RPMI7951 (cell line): ENCODE measurements at places on chromosomes 3 and 15.
A peak's percentile ranks its signal among the peaks of the same experiment; 100 is the strongest.

GRCh38 chr3:50100956-50101845 lies 12.5 kb downstream of the RBM5 start:
- DNase-seq, result no peak

- no peak for DNase-seq
These were observed 21.2 kb upstream of the MTMR14 start for GRCh38 chr3:9627901-9628633.

DNA sequence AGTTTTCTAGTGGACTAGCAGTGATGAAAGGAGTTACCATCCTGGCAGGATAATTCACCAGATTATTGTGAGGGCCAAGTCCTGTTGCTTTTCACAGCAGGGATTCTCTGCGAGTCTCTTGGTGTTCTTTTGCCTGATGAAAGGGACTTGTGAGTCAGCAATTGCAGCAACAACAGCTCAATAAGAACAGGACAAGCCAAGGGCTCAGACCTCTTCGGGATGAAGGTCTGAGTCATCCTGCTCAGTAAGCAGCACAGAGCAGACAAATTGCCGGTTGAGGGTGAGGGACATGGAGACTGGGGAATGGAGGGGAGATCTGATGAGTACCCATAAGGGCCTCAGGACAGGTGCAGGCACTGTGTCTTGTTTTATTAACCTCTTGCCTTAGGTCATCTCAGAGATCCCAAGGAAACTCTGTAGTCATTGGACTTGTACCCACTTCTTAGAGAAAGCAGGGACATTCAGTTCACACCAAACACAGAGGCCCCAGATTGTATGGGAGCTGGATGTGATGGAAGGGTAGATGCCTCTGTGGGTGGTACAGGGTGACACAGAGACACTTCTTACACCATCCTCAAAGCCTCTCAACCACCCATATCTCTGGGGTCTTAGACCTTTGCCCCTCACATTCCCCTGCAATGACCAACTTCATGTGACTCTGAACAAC lies 173.8 kb upstream of the TLE3 start:
- peak; percentile 96 for DNase-seq

GRCh38 chr3:120773932-120774331 lies 31.4 kb downstream of the GTF2E1 start:
- peak; percentile 75 for DNase-seq

GRCh38 chr15:95647531-95648277 lies 682.8 kb upstream of the NR2F2 start:
- DNase-seq, result no peak

GRCh38 chr15:77569729-77570125 lies 63.0 kb downstream of the LINGO1 start:
- no peak for DNase-seq

GRCh38 chr3:125240496-125240895 lies 27.9 kb upstream of the SLC12A8 start:
- peak; percentile 9 for DNase-seq

DNA sequence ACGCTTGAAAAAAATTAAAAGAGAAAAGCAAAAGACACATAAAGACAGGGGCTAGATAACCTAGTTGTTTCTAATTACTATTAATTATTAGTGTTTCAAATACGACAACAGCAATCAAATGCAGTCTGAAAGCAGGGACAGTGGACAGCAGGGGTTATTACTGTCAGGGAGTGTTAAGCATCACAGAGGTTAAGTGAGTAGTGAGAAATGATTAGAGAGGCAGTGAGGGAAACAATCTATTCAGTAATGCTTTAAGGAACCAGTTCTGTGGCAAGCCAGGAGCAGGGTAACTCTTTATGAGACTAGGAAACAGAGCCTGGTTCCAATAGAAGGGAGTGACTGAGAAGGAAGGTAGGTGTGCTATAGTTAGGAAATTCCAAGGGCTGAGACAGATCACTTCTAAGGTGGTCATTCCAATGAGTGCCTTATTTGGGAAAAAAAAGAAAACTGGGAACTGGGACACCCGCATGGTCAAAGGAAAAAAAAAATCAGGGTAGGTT lies 15.0 kb downstream of the RYK start:
- DNase-seq, result no peak

DNA sequence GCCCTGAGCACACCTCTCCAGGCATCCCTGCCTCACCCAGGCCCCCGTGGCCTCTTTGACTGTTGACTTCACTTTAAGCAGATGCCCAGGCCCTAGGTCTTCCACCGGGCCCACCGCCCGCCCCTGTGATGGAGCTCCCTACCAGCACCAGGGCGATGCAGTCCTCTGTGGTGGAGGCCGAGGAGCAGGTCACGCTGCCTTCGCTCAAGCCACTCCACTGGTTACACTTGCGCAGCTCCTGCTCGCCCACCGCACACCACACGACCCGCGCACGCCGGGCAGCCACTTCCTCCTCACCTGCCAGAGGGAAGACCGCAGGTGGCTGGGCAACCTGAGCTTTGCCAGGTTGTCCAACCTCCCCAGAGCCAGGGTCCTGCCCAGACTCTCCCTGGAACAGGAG lies 16.0 kb downstream of the LTF start:
- DNase-seq, result no peak

DNA sequence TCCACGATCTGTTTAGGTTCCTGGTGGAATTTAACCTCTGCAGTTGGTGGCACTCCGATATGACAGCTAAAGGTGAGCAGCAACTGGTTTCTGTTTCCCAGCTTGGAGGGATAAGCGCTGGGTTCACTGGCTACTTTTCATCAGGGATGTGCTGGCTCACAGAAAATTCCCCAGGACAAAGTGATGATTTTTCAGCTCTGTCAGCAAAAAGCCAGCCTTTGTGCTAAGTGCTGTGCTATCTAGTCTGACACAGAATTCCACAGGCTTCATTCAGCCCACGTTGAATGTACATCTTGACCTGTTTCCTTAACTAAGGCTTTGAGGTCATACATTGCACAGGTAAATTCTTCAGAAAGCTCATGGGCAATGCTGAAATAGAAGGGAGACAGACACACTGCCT lies 81.5 kb upstream of the LRTM1 start:
- no peak for DNase-seq

DNA sequence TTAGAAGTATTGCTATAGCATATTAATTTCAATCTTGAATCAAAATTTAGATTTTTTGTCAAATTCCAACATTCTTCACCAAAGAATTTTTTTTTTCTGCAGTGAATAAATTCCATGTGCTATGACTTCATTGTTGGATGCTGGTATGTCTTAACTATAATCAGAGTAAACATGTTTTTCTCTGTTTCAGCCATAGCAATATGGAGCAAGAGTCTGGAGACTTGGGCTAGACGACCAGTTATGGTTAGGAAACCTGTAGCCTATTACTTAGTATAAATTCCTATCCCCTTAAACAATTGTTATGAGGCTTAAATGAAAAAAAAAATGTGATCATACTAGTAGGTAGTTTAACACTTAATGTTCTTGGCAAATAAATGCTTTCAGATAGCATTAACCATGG lies 431.9 kb upstream of the FRG2C start:
- no peak for DNase-seq

DNA sequence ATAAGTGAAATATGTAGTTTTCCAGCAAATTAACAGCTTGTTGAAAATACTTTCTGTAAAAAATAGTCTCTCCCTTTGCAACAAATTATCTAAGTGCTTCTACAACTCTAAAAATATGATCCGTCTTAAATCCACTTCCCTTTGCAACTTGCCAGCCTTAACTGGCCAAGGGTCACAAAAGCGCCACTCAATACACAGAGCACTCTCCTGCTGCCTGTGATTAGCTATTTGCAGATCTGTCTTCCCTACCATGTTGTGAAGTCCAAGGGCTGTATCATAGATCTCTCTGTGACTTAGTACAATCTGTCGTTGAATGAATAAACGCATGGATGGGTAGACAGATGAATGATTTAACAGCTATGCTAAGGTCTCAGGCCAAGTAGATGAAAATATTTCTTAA lies 76.2 kb downstream of the ITGB5 start:
- DNase-seq, result no peak

DNA sequence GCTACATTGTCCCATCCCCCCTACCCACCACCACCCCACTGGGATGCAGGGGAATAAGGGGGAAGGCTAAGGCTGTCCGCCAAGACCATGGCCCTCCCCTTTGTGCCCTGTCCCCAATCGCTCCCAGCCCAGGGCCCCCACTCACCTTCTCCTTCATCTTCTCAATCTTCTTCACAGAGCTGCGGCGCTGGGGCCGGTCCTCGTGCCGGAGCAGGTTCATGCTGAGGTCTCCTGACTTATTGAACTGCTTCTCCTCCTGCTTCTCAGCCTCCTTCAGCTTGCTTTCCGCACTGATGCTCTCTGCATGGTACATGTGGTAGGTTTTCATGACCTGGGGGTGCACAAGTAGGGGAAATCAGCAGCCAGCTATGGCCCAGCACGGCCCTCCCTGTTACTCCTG lies 101.0 kb upstream of the RAD18 start:
- no peak for DNase-seq

DNA sequence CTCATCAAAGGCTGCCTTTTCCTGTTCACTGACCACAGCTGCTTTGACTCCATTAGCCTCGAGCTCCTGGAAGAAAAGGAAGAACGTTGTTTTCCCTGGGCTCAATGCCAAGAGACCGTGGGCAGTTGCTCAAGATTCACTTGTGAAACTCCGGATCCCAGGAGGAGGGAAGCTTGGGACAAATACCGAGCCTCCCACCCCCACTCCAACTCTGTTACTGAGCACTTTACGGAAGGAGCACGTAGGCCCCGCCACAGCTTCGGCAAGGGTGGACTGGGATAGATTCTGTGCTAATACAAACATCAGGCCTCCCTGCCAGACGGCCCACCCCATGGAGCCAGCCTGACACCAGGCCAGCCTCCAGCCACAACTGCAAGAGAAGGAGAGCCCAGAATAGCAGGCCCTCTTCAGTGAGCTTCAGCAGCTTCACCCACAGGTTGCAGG lies 10.8 kb upstream of the FANCD2 start:
- peak; percentile 99 for DNase-seq

DNA sequence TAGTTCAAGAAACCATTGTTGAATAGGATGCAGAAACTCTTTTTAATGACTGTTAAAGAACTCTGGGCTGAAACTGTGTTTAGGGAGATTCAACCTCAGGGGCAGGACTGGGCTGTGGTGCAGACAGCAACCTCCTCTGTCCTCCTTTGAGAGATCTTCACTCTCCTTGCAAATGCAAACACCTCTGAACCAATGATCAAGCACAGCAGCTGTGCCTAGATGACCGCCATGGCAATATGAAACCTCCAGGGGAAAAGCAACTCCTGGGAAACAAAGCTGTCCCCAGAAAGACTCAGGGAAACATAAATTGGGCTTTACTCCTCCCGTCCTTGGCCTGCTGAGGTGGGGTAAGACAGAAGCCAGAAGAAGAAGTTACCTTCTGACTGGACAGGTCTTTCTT lies 52.6 kb downstream of the TBC1D2B start:
- DNase-seq, result no peak

GRCh38 chr15:84400017-84400740 lies 164.6 kb downstream of the GOLGA6L4 start:
- no peak for DNase-seq

- DNase-seq, result peak; percentile 90
These were observed 60.3 kb downstream of the STRIT1 start for GRCh38 chr3:155233213-155233612.

GRCh38 chr3:117486719-117487716 lies 777.4 kb downstream of the TUSC7 start:
- DNase-seq, result no peak

DNA sequence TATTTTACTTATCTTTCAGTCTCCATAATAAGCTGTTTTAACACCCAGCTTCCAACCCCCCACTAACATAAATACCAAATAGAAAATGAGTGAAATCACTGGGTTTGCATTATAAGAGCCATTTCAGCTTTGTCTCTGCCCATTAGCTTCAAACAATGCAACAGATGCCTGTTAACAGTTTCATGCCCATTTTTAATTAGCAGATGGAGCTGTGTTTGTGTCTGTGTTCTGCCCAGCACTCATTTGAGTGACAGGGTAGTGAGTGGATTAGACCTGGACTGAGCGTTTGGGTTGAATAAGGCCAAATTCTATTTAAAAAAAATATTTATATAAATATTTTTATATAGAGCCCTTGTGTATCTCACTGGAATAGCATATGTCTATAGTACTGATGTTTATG lies 7.4 kb downstream of the RAB8B start:
- no peak for DNase-seq

DNA sequence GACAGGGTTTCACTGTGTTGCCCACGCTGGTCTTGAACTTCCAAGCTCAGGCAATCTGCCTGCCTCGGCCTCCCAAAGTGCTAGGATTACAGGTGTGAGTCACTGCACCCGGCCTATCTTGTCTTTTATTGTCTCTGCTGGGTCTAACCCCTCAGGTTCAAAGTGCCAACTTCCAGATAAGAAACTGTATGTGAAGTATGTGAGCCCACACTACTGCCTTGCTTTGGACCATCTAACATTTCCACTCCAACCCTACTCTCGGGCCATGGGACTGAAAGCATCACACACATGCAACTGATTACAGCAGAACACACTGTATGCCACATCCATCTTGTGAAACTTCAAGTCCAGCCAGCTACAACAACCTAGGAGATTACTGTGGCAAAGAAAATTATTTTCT lies 256.1 kb upstream of the VEPH1 start:
- no peak for DNase-seq

GRCh38 chr3:32143849-32144757 lies 37.7 kb downstream of the GPD1L start:
- DNase-seq, result peak; percentile 83

- peak; percentile 73 for DNase-seq
These were observed 6.5 kb downstream of the SQOR start for GRCh38 chr15:45641374-45641781.

DNA sequence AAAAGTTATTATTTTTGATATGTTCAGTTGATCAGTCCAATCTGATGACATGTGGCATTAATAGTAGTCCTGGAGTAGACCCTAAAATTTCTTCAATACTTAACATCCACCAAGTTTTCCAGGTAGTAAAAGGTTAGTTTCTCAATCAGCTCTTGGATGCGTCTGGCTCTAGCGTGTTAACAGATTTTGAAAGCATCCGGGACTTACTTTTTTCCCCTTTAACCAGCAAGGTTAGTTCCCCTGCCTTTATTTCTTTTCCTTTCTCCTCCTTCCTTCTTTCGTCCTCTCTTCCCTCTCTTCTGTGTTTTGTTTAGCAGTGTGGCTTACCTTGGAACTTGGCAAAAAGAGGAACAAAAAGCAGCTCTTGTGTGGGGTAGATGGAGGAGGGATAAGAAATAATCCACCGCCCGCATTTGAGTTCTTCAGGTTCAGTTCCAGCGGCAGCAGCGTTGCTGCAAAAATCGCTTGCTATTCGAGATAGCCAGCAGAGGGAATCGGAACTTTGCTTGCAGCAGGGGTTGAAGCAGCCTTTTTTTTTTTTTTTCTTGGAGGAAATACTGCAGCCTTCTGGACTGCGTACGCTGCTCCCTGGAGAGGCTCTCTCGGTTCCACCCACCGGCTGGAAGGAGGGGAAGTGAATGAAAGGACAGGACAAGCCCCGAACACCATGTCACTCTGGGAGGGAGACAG lies at the start of gene RBMS3:
Gene RBMS3, plus strand, starts transcription at position 668 of the 690 bp plus-strand sequence.
- DNase-seq, result peak; percentile 97

- DNase-seq, result peak; percentile 100
These were observed 37.9 kb upstream of the LRTM1 start for GRCh38 chr3:54965746-54966145.

GRCh38 chr3:184683234-184683633 lies 28.6 kb downstream of the MAGEF1 start:
- no peak for DNase-seq
